ENCODE measurements at places on chromosomes 16 and 17.

- DNase-seq, result no peak
Measured at GRCh38 chr17:13084420-13084819, 66.6 kb upstream of the ELAC2 start.

DNA sequence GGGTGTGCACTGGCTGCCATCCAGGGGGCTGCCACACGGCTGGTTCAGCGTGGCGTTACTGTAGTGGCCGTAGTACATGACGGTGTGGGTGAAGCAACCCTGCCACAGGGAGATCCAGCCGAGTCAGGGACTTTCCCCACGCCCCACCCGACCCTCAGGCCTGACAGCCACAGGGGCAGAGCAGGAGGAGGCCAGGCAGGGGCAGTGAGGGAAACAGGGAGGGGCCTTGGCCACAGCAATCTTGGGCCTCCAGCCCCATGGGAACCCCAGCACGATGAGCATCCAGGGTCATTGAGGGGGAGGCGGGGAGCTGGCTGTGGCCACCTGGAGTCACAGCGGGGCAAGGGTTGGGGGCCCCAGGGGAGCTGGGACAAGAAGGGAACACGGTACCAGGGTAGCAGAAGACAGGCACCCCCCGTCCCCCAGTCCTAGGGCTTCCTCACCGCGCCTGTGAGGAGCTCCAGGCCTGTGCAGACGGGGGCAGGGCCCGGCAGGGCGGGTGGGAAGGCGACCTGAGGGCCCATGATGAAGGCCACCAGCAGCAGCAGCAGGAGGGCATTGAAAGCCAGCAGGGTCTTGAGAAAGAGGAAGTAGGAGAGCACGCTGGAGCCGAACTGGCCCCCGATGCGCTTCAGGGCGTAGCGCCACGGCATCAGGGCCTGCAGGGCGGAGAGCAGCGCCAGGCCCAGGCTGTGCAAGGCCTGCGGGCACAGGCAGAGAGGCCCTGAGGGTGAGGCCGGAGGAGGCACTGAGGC lies 4.3 kb downstream of the TMC6 start:
- DNase-seq, result peak; percentile 57

GRCh38 chr17:2949469-2950044 lies 113.8 kb downstream of the OR1D5 start:
- DNase-seq, result no peak

- DNase-seq, result peak; percentile 84
Measured at GRCh38 chr16:87333101-87333500, 15.9 kb upstream of the C16orf95 start.

DNA sequence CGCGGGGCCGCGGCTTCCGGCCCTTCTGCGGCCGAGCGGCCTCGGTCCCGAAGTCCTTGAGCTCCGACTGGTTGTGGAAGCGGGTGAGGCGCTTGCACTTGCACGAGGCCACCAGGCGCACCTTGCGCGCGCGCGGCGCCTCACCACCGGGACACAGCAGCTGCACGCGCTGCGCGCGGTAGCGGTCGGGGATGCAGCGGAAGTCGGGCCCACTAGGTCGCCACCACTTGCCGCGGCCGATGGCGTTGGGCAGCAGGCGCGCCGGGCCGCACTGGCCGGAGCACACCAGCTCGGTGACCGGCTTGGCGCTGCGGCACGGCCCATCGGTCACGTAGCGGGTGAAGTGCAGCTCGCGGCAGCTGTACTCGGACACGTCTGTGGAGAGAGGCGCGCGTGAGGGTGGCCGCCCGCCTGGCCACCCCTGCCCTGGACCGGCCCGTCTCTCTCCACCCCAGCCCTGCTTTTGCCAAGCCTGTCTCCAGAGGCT lies 3.2 kb downstream of the SOST start:
- no peak for DNase-seq

Data from Ammon's horn (tissue), 1 donor.